ENCODE measurements at places on chromosomes 12 and 14.

DNA sequence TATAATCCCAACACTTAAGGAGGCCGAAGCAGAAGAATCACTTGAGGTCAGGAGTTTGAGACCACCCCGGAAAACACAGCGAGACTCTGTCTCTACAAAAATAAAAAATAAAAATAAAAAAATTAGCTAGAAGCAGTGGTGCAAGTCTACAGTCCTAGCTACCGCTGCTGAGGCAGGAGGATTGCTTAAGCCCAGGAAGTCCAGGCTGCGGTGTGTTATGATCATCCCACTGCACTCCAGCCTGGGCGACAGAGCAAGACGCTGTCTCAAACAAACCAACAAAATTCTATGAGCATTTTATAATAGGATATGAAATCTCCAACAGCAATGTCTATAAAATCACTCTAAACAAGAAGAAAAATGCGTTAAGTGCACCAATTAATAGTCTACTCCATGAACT lies 75.3 kb downstream of the PPP1R12A start:
- no peak for DNase-seq

GRCh38 chr12:29562110-29562804 lies 64.8 kb upstream of the OVCH1 start:
- no peak for DNase-seq

- peak; percentile 54 for DNase-seq
Measured at GRCh38 chr12:52233462-52234207, 592 bp downstream of the KRT7 start.

- no peak for DNase-seq
Measured at GRCh38 chr12:103114296-103115055, 157.0 kb downstream of the ASCL1 start.

DNA sequence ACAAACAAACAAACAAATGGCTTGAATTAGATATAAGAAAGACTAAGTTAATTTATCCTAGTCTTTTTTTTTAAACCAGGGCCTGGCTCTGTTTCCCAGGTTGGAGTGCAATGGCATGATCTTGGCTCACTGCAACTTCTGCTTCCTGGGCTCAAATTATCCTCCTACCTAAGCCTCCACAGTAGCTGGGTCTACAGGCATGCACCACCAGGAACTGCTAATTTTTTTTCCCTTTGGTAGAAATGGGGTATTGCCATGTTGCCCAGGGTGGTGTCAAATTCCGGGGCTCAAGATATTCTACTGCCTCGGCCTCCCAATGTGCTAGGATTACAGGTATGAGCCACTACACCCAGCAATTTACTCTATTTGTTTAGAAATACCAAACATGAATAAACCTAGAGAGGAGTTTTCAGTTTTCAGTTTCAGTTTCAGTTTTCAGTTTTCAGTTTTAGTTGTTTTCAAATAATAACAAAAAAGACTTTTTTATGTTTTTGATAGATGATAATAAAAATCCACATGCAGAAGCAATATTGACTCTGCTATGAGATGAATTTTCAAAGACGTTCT lies 817.0 kb downstream of the FLRT2 start:
- no peak for DNase-seq

- DNase-seq = no peak
Measured at GRCh38 chr12:69662764-69663163, 36.3 kb downstream of the BEST3 start.
